ENCODE measurements at places on chromosomes 16 and 17. TPM values are rescaled to one million over a fixed set of nuclear protein-coding genes. Genes with fewer than 3 reads are reported as not detected.

The ITGB4 gene
- total RNA-seq, result 0.29 TPM

The OR1A1 gene
- total RNA-seq, result not detected

DNA sequence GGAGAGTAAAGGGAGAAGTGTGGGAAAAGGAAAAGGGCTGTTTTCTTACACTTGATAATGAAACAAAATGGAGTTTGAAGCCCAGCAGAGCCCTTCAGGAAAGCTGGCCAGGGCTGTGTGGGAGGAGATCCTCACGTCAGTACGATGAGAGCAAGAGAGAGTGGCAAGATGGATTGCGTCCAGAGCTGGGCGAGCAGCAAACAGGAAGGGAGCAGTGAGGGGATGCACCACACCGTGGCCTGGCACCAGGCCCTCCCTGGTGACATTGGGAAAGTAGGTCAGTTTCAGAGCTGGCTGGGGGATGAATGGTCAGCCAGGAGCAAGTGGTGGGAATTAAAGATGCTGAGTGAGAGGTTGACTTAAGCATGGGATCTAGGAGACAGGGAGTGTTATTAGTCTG is 273.6 kb downstream of the GRIN2A start:
- peak; percentile 52 for DNase-seq

- no peak for DNase-seq
Observed at GRCh38 chr16:68113059-68113761, 28.0 kb downstream of the NFATC3 start.

DNA sequence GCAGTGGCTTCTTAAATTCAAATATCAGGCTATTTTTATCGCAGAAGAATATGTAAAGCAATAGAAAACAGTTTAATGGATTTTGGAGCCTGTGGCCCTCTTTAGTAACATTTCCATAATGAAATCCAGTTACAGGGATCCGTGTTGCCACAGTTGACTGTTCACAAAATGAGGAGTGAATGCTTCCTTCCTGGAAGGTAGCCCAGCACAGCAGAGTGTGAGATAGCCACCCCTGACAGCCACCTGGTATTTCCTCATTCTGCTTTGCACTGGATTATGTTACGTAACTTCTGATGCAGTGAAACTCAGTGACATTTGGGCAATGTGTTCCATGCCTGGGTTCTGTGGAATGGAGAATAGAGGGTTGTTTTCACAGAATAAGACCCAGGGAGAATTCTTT is 517.2 kb downstream of the RBFOX1 start:
- DNase-seq, result no peak

GRCh38 chr17:46776298-46777005 is 42.0 kb downstream of the WNT3 start:
- no peak for DNase-seq

DNA sequence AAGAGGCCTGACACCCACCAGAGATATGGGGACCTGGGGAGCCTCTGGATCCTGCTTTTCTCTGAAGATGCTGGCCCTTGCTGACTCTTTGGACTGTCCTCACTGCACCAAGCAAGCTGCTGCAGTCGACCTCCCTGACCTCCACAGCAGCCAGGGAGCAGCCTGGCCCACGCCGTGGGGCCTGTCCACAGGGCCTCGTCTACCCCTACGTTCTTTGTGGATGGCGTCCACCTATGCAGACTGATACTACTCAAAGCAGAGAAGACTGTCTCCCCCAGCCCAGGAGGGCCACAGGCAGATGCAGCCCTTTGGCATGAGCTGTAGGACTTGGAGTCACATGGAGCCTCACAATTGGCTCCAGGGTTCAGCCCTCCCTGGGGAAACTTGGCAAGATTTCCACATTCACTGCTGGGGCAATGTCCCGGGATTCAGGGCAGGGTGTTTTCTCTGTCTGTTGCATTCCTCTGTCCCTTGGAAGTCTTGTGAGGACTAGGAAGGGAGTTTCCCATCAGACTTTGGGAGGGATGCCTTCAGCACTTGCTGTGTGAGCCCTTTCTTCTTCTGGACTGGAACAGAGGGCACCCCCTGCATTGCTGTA is 152.2 kb downstream of the NTN1 start:
- peak; percentile 54 for DNase-seq

DNA sequence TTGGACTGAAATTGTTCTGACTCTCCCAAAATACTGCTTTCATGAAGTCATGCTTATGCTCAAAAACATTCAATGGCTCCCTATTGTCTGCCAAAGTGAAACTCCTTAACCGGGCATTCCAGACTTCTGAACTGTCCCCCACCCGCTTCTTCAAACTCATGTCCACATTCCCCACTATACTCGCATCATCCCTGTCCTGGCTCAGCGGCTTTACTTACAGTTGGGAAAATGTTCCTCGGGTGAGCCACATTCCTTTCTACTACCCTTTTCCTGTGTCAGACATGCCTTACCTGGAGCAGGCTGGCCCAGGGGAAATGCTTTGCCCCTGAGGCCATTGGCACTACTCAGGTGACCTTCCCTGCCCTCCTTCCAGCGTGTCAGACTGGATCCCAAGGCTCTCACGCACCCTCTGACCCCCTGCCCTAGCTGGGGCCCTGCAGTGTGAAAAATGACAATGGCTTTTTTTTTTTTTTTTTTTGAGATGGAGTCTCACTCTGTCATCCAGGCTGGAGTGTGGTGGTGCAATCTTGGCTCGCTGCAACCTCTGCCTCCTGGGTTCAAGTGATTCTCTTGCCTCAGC is 5.3 kb downstream of the CYGB start:
- DNase-seq, result peak; percentile 48

DNA sequence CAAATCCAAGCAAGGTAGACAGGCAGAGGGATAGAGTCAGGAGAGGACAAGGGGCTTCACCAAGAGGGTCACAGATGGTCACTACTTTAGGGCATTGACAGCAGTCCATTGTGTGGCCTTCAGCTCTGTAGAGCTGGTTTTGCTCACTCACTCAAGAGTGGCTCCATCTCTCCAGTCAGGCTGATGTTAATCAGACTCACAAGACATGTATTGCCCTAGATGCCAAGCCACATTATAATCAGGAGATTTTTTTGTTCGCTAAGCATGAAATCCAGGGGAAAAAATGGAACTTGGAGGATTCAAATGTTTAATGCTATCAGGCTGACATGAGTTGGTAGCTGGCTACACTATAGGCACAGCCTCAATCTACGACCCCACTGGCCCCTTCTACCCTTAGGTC is 32.5 kb downstream of the CD300LF start:
- no peak for DNase-seq

DNA sequence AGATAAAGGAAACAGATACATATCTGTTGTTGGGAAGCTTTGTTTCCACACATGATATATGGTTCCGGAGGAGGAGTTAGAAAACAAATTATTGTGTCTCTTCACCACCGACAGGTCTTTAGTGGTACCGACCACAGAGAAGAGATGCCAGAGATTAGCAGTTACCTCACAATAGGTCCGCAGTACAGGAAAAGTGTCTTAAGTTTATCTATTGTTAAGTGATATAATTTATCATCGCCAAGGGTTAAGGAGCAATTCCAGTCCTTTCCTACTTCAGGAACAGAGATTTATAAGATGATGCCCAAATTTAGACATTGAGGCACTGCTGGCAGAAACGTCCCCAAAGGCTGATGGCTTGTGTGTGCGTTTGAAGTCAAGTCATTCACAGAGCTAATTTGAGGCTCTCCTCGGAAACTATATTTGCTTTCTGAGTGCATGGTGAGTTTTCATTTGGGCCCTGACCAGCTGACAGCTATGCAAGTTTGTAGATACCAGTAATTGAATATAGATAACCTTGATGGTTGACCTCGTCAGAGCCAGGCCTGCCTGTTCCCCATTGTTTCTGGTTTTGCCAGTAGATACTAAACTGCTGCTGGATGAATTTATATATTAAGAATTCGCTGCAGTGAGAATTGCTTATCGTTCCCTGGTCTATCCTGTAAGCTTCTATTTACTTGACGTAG is 196.4 kb upstream of the IRX3 start:
- no peak for DNase-seq

- no peak for DNase-seq
Observed at GRCh38 chr16:11875721-11876120, 24.4 kb upstream of the RSL1D1 start.

GRCh38 chr16:76277460-76278030 is 344 bp downstream of the CNTNAP4 start:
- no peak for DNase-seq

DNA sequence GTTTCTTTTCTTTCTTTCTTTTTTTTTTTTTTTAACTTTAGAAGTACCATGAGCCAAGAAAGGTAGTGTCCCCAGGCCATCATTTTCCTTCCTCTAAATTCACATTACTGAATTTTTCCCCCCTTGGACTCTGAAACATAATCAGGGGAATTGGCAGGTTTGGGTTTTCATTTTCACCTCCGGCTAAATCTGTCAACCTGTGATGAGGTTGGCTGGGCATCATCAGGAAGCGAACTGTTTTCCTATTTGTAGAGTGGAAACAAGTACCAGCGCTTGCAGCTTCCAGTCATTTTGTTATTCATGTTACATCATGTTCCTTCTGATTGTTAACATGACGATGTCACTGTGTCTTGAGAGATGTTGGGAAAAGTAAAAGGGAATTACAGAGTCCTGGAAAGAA is 641.9 kb upstream of the RBFOX1 start:
- DNase-seq, result no peak

DNA sequence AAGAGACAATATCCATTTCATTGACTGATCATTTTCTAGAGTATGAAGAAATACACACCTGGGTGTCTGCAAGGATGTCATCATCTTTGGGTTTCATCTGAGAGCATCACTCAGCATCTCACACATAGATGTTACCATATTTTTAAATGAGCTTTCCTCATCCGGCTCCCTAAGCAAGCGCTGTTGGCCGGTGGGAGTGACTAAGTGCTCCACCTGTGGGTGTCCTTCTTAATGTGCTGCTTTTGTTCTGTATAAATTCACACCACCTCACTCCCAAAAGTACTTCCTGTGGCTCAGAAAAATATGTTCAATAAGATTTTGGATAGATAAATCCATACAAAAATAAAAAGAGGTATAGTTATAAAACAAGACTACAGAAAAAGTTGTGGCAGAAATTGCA is 7.4 kb downstream of the SSTR2 start:
- DNase-seq, result no peak

DNA sequence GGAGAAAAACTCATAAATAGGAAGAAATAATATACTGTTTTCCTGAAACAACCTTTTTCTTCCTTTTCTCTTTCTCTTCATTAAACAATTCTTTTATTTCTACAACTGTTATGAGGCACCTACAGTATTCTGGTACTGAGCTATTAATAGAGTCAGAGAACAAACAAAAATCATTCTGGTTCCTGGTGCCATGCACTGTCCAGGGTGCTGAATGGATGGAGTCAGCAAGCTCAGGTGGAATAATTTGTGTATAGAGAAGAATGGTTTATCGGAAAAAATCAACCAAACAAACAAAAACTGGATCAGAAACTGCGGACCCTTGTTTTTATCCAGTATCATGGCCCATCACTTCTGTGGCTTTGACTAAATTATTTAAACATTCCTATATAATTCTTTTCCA is 430.3 kb upstream of the GOT2 start:
- no peak for DNase-seq

GRCh38 chr16:11403920-11404319 is 58.7 kb downstream of the RMI2 start:
- DNase-seq, result peak; percentile 48

- peak; percentile 90 for DNase-seq
Observed at GRCh38 chr16:57485091-57485915, 990 bp downstream of the DOK4 start.

DNA sequence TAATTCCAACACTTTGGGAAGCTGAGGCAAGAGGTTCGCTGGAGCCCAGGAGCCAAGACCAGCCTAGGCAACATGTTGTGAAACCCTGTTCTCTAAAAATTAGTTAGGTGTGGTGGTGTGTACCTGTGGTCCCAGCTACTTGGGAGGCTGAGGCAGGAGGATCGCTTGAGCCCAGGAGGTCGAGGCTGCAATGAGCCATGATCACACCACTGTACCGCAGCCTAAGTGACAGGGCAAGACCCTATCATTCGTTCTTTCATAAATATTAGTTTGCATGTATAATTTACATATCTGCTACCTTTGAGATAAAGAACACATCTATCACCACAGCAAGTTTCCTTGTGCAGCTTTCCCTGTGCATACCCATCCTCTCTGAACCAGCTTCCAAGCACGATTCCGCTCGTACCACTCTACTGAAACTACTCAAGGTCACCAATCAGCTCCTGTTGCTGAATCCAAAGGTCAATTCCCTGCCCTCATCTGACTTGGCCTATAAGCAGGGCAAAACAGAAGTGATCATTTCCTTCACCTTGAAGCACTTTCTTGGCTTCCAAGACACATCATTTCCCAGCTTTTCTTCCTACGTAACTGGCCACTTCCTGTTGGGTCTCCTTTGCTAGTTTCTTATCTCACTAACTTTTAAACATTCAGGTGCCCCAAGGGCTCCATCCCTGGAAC is 49.1 kb downstream of the GRB2 start:
- DNase-seq, result no peak

DNA sequence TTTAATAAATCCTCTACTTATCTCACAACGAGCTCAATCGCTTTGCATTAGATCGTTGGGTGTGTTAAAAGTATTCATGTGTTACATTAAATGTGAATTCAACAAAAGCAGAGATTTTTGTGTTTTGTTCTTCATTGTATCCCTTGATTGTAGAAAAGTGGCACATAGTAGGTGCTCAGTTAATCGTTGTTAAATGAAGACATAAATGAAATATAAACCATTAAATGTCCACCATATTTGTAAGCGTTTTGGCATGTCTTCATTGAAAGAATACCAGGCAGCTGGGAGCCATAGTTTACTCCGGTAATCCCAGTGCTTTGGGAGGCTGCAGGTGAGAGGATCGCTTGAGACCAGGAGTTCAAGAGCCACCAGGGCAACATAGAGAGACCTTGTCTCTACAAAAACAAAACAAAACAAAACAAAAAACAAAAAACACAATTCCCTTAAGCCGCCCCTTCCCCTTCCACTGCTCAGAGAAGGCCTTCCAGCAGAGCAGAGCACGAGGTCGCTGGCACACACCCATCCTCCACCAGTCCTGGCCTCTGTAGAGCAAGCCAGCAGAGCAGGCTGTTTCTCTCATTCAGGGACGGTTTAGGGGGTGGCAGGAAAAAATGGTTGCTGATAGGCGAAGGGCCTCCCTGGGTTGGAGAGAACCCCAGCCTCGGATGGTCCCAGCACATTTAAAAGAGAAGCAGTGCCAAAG is 673 bp upstream of the CHD9 start:
- no peak for DNase-seq
